LoVo (cell line): ENCODE measurements at places on chromosomes 16 and 17.

- DNase-seq: no peak
Measured at GRCh38 chr17:16158714-16159113, 56.6 kb downstream of the NCOR1 start.

DNA sequence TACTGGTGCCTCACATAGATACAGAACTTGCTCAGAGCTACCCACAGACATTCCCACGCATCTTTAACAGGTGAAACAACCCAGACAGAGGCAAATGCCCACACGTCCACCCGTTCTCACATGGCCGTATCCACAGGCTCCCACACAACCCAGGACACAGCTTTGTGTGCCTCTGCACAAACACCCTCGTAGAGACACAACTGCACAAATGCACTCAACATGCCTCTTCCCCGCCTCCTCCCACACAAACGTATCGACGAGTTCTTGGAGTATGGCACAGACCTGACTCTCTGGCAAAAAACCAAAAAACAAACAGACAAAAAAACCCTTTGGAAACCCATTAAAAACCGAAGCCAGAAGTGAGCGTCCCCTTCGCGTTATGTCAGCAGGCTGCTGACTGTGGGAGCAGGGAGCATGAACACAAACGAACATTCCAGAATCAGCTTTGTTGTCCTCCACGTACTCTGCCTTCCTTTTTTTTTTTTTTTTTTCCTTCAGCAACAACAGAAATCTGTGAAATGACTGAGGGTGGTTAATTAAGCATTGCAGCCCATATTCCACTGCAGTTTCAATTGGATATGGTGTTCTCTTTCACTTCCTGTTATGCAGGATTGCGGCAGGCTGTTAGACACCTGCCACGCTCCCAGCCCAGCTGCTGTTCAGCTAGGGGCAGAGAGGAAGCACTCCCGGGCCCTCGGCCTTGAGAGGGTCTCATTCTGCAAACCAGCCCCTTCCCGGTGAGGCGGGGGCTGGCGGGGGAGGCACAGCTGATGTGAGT lies 313.7 kb downstream of the MAF start:
- DNase-seq: no peak

DNA sequence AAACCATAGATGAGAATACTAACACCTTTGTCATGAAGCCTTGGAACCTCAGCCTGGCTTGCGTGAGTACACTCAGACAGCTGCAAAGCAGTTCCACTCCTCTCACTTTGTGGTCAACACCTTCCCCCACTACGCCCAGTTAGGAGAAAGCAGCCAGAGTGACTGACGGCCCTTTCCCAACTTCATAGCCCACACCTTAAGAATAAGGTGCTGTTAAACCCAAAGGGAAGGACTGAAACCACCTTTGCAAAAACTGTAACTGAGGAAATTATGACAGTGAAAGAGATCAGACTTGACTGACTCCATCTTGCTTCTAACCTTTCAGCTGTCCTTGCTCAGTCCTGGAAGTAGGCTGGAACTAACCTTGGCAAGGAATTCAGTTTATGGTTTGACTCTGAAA lies 13.7 kb downstream of the N4BP1 start:
- no peak for DNase-seq

GRCh38 chr17:16068323-16068722 lies 68.7 kb downstream of the TTC19 start:
- no peak for DNase-seq

DNA sequence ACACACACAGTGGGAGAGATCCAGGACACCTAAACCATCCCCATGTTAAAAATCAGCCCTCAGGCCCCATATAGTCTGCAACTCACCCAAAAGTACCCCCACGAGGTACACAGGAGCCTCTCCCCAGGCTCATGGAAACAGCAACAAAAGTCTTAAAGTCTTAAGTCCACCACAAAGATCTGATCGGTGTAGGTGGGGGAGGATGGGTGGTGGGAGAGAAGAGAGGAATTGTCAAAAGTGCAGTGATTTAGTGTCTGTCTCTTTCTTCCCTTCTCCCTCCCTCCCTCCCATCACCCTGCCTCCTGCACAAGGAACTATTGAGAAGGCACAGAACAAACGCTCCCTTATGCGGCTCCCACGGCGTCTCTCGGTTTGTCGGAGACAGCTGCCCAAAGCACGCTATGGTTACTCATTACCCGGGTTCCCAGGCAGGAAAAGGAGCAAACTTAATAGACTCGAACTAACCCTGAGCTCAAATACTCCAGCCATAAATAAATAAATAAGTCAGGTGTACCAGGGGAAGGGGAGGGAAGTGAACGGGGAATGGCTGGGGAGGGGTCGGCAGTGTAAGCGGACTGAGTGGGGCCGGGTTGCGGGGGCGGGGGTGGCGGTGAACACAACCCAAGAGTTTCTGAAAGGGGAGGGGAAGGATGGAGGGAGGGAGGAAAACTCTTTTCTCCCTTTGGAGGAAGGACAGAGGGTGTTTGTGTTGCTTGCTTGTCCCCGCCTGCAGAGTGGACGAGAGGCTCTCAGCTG lies 477.4 kb downstream of the SLC39A11 start:
- peak; percentile 86 for DNase-seq

DNA sequence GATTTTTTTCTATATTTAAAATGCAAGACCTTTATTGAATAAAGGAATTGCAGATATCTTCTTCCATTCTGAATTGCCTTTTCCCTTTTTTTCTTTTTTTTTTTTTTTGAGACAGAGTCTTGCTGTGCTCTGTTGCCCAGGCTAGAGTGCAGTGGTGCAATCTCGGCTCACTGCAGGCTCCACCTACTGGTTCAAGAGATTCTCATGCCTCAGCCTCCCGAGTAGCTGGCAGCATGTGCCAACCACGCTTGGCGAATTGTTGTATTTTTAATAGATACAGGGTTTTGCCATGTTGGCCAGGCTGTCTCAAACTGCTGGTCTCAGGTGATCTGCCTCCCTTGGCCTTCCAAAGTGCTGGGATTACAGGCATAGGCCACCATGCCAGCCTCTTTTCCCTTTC lies 151.5 kb downstream of the CEP112 start:
- DNase-seq: no peak

DNA sequence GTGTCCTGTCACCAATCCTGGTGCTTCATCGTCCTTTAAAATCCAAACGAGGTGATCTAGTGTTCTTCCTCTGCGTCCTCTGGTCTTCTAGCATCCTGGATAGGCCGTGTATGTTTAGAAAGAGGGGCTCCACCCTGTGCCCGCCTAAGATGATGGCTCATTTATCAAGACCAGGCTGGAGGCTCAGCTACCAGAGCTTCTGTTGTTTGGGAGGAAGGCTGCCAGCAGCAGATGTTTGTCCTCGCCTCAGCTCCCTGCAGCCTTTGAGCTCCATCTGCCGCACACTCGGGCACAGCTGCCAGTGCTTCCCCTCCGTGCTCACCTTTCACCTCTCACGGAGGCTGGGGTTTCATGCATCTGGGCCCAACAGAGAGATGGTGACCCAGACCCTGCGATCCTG lies 954.7 kb upstream of the RBFOX1 start:
- no peak for DNase-seq

DNA sequence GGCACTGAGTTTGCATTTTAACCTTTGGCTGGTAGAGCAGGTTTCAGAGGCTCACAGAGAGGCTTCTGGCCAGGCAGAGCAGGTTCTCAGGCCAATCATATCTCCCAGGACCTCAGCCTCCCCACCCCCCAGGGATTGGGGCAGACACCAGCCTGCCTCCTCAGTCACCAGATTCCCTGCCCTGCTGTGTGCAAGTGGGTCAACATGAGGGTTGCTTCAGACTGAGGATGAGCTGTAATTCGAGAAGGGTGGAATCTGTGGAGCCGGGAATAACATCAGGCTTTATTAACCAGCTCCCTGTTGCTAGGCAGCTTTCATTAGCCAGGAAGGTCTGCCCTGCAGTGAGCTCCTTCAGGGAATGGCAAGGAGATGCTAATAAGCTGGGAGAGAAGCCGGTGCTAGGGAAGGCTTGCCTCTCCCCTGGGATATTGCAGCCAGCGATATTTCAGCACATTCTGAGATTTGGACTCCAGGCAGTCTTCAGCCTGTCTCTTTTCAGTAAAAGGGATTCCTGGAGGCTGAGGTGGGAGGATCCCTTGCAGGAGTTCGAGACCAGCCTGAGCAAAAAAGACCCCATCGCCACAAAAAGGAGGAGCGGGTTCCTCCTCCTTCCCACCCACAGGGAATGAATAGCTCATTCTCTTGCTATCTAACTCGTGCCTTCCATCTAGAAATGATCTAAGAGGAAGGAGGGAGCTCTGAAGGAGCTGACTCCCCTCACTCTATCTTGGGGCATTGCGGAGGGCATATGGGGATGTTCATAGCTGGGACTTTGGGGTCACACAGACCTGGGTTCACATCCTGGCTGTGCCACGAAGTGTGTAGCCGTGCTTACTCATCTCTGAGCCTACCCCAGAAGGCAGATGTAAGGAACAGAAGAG lies 10.7 kb downstream of the SGSM2 start:
- no peak for DNase-seq

- no peak for DNase-seq
Measured at GRCh38 chr17:76449126-76449525, 3.8 kb downstream of the UBE2O start.

GRCh38 chr17:78019367-78019975 lies 61.0 kb downstream of the TNRC6C start:
- DNase-seq: peak; percentile 14

DNA sequence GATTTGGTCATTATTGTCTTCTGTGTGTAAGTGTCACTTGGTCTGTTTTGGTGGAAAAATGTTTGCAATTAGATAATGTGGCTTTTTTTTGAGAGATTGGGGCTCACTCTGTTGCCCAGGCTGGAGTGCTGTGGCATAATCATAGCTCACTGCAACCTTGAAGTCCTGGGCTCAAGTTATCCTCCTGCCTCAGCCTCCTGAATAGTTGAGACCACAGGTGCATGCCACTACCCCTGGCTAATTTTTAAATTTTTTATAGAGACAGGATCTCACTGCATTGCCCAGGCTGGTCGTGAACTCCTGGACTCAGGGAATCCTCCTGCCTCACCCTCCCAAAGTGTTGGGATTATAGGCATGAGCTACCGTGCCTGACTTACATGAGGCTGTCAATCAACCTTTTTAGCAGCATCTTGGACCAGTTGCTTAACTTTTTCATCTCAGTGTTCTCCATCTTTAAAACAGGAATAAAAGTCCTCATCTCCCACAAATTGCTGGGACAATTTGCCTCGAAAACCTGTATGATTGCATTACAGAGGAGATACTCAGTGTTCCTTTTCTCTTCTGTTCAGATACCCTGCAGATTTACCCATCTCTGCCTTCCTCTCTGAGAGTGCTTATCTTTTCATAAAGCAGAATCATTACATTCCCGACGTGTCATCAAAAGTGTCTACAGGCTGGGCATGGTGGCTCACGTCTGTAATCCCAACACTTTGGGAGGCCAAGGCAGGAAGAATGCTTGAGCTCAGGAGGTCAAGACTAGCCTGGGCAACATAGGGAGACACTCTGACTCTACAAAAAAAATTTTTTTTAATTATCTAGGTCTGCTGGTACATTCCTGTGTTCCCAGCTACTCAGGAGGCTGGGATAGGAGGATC lies 19.1 kb downstream of the ACSF2 start:
- DNase-seq: no peak

DNA sequence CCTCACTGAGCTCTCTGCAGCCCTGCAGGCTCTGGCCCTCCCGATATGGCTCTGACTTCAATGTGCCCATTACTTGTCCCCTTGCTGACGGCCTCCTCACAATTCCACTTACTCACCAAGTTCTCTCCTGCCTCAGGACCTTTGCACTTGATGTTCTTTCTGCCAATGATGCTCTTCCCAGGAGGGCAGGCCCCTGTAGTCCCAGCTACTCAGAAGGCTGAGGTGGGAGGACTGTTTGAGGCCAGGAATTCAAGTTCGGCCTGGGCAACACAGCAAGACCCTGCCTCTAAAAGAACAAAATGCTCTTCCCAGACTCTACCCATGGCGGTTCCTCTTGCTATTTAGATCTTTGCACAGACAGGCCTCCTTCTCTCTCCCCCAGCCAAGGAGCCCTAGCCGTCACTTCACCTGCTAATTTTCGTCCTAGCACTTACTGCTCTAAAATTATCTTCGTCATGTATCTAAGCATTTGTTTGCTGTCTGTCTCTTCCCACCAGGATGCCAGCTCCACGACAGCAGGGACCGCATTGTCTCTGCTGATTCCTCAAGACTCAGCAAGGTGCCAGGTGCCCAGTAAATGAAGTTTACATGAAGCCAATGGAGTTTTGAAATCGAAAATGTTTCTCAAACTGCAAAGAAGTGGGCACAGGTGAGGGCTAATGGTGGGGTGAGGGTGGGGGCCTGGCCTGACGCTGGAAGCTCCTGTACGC lies 626 bp upstream of the RAI1 start:
- DNase-seq: no peak

- DNase-seq: no peak
Measured at GRCh38 chr17:43439041-43439440, 40.2 kb downstream of the ARL4D start.

GRCh38 chr16:3538222-3538621 lies 37.4 kb downstream of the CLUAP1 start:
- no peak for DNase-seq

- no peak for DNase-seq
Measured at GRCh38 chr16:77674888-77675287, 47.4 kb upstream of the NUDT7 start.

- DNase-seq: peak; percentile 63
Measured at GRCh38 chr17:65514082-65514481, 47.4 kb downstream of the AXIN2 start.

DNA sequence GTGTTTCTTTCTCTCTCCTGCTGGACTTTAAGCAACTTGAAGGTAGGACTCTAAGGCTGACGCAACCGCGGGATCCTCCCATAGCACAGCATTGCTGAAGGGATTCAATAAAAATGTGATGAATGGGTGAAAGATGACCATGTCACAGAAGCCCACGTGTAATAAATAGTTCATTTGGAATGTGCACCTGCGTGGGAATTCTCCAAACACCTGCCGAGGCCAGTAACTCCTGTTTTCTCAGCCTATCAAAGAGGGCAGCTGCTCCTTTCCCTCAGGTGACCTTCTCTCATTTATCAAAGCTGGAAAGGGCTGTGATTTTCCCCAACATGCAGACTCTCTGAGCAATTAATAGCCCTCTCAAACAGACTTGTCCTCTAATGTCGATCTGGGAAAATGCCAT lies 235.7 kb downstream of the STX8 start:
- DNase-seq: no peak

GRCh38 chr17:66175892-66176291 lies 16.0 kb downstream of the CEP112 start:
- DNase-seq: no peak

GRCh38 chr17:73096866-73097265 lies 4.4 kb upstream of the SLC39A11 start:
- no peak for DNase-seq

- DNase-seq: no peak
Measured at GRCh38 chr16:28237754-28238357, 26.1 kb upstream of the XPO6 start.

- DNase-seq: no peak
Measured at GRCh38 chr16:72427783-72428331, 255.9 kb upstream of the PMFBP1 start.
